ENCODE measurements at places on chromosomes 4 and X.
A peak's percentile ranks its signal among the peaks of the same experiment; 100 is the strongest.

DNA sequence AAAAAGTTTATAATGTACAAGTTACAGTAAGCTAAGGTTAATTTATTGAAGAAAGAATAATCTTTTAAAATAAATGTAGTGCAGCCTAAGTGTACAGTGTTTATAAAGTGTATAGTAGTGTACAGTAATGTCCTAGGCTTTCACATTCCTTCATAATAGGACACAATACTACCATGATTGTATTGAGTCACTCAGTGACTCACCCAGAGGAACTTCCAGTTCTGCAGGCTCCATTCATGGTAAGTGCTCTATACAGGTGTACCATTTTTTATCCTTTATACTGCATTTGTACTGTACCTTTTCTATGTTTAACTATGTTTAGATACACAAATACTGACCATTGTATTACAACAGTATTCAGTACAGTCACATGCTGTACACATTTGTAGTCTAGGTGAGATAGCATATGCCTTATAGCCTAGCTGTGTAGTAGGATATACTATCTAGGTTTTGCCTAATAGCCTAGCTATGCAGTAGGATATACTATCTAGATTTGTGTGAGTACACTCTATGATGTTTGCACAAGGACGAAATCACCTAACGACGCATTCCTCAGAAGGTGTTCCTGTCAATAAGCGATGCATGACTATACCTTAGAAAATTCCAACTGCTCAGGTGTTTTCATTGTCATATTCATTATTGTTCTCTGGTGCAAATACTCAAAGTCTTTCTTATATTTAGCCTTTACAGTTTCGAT lies 5.5 kb upstream of the TMEM255A start:
- no peak for DNase-seq

DNA sequence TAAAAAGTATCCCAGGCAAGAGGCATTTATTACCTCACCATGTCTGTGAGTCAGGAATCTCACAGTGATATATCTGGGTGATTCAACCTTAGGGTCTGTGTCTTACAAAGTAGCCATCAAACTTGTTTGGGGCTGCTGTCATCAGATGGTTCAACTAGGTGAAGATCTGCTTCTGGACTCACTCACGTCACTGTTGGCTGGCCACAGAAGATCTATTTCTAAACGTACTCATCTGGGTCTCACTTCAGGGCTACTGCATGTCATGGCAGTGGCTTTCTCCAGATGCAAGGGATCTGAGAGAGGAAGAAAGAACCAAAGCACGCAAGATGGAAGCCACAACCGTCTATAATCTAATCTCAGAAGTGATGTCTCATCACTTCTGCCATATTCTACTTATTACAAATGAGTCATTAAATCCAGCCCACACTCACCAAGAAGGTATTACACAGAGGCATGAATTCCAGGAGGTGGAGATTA lies 267.8 kb upstream of the ANKRD50 start:
- no peak for DNase-seq

DNA sequence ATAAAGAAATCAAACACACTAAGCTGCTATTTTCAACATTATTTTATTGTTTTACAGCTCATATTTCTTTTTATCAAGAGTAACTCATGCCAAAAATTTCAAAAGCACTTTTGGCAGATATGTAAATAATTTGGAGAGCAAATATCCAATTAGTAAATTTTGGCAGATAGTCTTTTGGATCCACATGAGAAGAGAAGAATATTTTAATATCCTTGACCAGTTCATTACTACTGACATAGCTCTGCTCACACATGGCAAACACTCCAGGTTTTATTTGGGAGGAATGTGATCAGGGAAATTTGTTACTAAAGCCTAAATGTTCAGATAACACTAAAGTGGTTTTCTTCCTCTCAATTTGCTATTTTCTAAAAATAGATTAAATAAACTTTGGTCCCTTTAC lies 1054.3 kb downstream of the FAT4 start:
- DNase-seq = no peak

DNA sequence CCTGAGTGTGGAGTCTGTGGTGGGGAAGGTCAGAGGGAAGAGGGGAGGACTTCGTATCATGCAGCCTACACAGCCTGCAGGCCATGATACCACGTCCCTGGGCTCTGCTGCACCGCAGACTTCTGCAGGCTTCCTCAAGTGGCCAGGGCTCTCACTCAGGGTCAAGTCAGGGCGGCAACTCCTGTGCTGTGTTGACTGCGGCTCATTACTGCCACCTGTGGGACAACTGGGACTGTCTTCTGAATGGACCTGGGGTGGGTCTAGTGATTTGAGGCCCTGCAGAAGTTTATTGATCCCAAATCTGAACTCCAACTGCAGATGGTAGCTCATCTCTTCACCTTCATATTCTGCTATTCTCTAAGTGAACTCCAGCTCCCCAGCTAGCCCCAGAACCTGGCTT lies 167.1 kb downstream of the NSUN7 start:
- peak; percentile 34 for DNase-seq

DNA sequence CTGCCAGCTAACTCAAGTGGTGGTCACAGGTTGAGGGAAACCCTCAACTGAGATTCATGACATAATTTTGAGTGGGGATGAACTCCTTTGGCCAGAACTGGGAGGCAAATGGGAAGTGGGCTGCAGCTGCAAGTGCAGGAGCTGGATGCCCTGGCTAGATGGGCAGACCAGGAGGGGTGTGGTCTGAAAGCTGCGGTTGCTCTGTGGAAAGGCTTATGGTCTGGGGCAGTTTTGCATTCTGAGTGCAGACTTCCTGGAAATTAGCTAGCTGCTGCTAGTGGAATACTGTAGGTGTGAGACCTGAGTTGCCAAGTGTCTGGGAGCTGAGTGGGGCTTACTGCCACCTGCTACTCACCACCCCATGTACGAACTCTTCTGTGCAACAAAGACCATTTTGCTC lies 52.1 kb upstream of the NAP1L2 start:
- no peak for DNase-seq

Measured in A673 (cell line).